ENCODE measurements at places on chromosomes 11 and 22. TPM values are rescaled to one million over a fixed set of nuclear protein-coding genes. Genes with fewer than 3 reads are reported as not detected.

GRCh38 chr11:41980741-41981140, 521.3 kb upstream of the LRRC4C start:
- DNase-seq, result no peak

DNA sequence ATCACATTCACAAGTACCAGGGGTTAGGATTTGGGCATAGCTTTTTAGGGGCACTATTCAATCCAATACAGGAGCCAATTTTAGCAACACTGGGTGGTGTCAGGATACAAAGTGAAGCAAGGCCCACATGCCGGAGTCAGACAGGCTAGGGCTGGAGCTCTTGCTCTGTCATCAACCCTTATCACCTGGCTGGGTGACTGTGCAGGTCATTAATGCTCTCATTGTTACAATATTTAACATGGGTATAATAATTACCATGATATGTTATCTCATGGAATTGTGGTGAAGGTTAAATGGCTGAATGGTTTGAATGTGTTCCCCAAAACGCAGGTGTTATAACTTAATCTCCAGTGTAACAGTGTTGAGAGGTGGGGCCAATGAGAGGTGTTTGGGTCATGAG, 143.3 kb upstream of the THY1 start:
- no peak for DNase-seq

OVCH2 gene
- polyA plus RNA-seq, result not detected

MRGPRE gene
- polyA plus RNA-seq, result not detected

Data from aorta (tissue), 5 donors.